ENCODE measurements at places on chromosomes 4 and X.

DNA sequence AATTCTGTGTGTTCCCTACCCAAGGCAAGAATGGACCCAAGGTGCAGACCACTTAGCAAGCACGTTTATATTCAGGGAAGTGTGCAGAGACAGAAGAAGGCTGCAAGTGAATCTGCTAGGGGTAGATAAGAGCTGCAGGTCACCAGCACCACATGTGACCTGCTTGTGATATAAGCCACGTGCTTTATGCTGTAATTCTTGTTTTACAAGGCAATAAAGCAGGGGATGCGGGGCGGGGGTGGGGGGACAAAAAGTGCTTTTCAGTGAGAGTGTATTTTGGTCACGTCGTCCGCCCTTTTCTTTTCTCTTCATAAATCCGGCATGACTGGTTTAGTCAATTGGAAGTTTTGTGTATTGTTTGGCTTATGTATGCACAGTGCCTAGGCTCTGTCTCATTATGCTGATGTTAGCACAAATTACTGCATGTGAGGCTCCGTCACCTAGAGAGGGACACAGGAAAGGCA lies 192.7 kb downstream of the RBMX2 start:
- no peak for DNase-seq

DNA sequence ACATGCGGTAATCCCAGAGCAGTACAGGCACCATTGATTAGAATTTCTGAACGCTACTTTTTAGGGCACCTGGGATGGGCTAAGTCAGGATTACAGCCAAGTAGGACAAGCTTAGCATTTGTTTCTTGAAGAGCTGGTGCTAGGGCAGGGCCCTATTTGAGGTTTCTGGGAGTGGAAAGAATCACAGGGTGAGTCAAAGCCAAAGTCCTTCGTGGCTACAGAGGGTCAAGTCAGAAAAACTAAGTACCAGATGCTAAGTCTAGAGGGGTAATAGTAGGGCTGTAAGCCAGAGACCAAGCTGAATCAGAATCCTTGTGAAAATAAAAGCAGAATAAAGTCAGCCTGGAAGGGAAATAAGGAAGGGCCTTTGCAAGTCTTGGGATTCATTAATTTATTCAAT lies 448.6 kb downstream of the ZIC3 start:
- DNase-seq = no peak

GRCh38 chr4:37802068-37802666 lies 24.3 kb upstream of the PGM2 start:
- DNase-seq = peak; percentile 63

- DNase-seq = no peak
Measured at GRCh38 chr4:24753519-24753918, 41.9 kb upstream of the SOD3 start.

DNA sequence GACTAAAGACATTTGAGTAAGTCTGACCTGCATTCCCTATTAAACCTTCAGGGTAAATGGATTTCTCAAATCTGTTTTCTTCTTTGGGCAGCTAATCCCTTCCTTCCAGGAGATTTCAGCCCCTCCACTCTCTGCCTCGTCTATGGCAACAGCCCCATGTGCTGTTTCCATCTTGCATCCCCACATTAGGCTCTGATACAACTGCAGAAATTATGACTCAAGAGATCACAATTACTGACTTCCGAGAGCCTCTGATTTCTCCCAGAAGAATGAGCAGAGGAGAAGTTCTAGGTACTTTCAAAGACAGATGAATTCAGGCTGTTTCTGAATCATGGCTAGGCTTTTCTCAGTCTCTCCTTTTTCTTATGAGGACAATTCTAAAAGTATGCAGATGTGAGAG lies 38.7 kb downstream of the RAI2 start:
- DNase-seq = no peak

GRCh38 chr4:102501447-102501696 lies 213 bp downstream of the NFKB1 start:
- DNase-seq = no peak

- DNase-seq = peak; percentile 20
Measured at GRCh38 chr4:125313497-125313896, 1.3 kb upstream of the FAT4 start.

GRCh38 chr4:73713650-73714049 lies 26.7 kb upstream of the CXCL8 start:
- DNase-seq = no peak

GRCh38 chr4:53802500-53802899 lies 211.2 kb upstream of the LNX1 start:
- peak; percentile 4 for DNase-seq

GRCh38 chr4:186857793-186858192 lies 134.1 kb upstream of the FAT1 start:
- no peak for DNase-seq

DNA sequence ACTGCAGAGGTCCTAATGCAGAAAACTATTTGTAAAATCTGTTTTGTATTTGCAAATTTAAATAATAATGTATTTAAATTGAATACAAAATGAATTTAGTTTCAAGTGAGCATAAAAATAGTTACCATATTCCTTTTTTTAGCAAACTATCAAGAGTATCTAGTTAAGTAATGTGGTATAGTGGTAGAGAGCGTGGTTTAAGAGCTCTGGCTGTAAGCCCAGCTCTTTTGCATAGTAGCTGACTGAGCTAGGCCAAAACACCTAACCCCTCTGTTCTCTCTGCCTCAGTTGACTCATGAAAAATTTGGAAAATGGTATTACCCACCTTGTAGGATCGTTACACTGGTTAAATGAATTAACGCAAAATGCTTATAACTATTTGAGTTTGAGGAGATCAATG lies 18.1 kb upstream of the ADAD1 start:
- no peak for DNase-seq

GRCh38 chr4:7196736-7197135 lies 4.4 kb downstream of the SORCS2 start:
- DNase-seq = no peak

- no peak for DNase-seq
Measured at GRCh38 chr4:73661646-73662119, 41.4 kb upstream of the RASSF6 start.

- no peak for DNase-seq
Measured at GRCh38 chrX:124232523-124233201, 99.8 kb upstream of the TEX13D start.

DNA sequence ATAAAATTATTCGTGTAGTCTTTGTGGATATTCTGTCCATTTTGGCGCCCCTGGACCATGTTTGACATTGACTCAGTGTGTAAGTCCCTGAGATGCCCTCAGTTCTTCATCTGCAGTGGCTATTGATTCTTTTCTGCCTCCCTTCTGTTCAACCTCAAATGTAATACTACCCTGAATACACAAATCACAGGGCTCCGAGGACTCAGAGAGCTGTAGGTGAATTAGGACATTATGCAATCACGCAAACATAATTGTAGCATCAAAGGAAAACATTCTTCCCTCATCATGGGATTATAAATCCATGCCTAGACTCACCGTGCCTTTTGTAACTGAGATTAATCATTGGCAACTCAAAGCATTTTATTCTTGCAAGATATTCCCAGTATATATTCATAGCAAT lies 161.4 kb upstream of the PACRGL start:
- no peak for DNase-seq

GRCh38 chrX:11446336-11446735 lies 153.1 kb downstream of the AMELX start:
- DNase-seq = no peak

GRCh38 chr4:100369871-100370270 lies 148.0 kb downstream of the EMCN start:
- DNase-seq = no peak

DNA sequence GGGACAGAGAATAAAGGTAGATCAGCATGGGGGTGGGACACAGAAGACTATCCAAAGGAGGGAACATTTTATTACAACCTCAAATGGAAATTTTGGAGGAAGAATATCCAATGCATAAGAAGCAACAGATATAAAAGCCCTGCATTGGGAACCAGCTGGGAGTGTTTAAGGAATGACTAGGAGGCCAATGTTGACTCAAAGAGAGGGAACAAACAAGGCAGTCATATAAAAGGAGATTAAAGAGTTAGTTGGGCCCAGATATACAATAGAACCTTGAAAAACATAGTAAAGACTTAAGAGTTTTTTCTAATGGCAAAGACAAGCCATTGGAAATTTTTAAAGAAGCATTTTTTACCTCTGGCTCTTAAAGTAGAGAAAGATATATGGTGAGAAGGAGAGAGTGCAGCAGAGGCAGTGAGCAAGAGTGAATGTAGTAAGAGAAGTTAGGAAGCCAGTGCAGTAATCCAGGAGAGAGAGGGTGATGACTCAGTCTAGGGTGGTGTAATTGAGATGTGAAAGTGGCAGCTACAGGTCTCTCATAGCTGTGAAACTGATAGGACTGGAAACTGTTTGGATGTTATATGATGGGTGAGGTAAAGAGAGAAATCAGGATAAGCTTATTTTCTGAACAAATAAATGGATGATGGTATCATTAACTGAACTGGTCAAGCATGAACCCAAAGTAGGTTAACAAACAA lies 182.2 kb upstream of the ATOH1 start:
- no peak for DNase-seq

All from thyroid gland (tissue), 4 donors.